ENCODE measurements at places on chromosomes 13 and 19.

- DNase-seq, result peak; percentile 40
Observed at GRCh38 chr19:49512970-49513745, 697 bp downstream of the FCGRT start.

DNA sequence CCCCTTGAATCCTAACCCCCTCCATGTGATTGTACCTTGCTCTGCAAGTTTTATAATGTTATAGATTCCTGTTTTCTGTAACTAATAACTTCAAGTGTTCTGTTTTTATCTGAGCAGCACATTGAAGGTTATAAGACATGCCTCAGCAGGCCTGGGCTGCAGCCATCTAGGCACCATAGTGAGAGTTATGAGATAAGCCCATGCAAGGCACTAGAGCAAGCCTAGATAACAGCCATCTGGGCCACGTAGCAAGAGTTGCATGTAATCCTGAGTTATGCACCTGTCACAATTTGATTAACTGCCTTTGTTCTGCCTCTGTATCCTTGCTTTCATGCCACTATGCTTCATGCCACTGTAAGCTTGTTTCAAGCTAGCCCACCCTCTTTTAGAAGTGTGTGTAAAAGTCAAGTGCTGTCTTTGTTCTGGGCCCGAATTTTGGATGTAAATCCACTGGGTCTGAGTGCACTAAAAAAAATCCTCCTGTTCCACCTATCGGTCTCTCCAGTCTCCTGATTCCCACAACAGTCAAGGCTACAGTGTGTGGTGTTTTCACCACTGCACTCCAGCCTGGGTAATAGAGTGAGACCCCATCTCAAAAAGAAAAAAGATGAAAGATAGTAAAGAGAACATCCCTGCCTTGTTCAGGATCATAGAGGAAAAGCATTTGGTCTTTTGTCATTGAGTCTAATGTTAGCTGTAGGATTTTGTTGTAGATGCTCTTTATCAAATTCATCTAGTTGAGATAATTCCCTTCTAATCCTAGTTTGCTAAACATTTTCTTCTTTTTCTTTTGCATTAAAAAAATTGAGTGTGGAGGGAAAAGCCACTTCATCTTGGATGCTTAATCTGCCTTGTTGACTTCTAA, 16.0 kb upstream of the KBTBD6 start:
- no peak for DNase-seq

- DNase-seq, result no peak
Observed at GRCh38 chr19:1235625-1236538, 1.9 kb downstream of the CBARP start.

DNA sequence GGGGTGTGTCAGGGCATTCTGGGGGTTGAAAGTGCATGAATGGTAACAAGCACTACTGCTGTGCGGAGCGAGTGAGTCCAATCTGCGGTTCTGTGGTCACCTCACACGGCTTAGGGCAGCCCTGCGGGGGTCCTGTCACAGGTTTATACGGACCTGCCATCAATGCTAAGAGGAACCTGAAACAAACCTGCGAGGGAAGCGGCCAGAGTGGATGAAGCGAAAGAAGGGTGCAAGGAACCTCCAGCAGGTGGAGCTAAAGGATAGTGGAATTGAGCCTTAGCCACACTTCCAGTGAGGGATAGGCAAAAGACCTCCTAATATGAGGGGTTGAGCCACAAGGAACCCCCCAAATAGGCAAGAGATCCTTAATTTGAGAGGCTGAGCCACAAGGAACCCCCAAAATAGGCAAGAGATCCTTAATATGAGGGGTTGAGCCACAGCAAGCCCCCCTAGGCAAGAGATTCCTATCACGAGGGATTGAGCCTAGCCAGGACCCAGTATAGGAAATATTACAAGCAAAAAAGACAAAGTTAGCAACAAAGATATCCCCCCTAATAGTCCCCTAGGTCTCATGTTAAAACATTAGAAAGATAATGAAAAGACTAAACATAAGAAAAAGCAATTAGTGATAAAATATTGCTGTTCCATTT, 6.3 kb upstream of the ZNF69 start:
- DNase-seq, result peak; percentile 18

- DNase-seq, result no peak
Observed at GRCh38 chr13:19860884-19861655, 2.4 kb downstream of the ZMYM5 start.

DNA sequence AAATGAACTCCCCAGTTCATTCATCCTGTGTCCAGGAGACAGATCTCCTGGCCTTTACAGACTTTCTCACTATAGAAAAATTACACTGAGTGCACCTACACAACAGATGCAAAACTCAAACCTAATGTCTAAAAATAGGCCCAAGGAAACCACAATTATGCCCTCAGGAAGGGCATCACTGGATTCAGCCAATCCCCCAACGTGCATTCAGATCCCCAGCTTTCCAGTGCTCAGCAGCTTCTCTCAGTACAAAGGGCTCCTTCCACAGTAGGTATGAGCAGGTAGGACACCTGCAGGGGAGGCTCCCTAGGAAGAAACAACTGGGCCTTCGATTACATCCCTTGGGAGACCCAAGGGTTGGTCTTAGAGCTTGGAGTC, 2.1 kb downstream of the ZNF709 start:
- no peak for DNase-seq

- no peak for DNase-seq
Observed at GRCh38 chr13:114059428-114059827, 73.0 kb downstream of the RASA3 start.

- DNase-seq, result no peak
Observed at GRCh38 chr13:91565296-91565695, 166.9 kb downstream of the GPC5 start.

DNA sequence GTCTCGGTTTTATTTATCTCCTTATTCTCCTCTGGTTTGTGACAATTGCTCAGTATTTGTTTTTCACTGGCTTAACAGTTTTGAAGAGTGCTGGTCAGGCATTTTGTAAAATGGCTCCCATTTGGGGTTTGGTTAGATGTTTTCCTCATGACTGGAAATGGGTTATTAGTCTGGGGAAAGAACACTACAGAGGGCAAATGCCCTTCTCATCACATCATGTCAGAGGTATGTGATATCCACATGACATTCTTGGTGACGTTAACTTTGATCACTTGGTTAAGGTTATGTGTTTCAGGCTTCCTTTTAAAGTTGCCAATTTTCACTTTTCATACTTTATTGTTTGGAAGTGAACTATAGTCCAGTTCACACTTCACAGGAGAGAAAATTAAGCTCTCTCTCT, 74.8 kb upstream of the KLHL1 start:
- DNase-seq, result no peak

DNA sequence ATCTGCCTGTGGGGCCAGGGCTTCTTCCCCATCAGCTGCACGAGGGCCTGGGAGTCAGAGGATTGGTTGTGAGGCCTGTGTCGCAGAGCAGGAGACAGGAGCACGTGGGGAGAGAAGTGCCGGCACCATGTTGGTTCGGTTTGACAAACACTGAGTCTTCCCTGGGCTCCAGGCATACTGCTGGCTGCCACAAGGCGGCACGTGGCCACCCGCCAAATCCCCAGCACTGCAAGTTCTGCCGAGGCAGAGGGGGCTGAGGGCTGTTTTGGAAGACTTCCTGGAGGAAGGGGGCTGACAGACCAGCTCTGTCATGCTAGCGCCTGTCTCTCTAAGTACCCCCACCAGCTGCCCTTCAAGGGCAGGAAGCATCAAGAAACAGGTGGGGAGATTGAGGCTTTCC, 9.5 kb downstream of the SHANK1 start:
- no peak for DNase-seq

DNA sequence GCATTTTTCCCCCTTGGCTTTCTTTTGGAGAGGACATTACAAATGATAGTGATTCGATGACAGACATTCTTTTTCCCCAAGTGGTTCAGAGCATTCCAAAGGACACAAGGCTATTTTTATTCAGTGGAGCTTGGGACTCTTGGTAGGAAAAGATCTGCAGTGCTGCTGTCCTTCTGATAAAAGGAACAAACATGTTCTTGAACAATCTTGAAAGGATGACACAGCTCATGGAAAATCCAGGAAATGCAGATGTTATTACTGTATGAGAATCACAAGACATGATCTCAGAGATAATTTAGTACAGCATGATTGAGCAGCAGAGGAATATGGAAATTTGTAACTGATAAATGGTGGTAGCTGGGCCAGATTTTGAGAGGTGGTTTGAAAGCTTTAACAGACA, 96.2 kb upstream of the RFC3 start:
- no peak for DNase-seq

GRCh38 chr19:13613447-13613846, 107.2 kb upstream of the CACNA1A start:
- DNase-seq, result no peak

DNA sequence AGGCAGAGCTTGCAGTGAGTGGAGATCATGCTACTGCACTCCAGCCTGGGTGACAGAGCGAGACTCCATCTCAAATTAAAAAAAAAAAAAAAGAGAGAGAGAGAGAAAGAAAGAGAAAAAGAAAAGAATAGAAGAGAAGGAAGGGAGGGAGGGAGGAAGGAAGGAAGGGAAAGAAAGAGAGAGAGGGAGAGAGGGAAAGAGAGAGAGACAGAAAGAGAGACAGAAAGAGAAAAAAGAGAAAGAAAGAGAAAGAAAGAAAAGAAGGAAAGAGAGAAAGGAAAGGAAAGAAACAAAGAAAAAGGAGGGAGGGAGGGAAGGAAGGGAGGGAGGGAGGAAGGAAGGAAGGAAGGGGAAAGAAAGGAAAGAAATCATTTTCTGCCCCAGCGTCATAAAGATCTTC, 7.0 kb upstream of the UNC13A start:
- DNase-seq, result no peak

DNA sequence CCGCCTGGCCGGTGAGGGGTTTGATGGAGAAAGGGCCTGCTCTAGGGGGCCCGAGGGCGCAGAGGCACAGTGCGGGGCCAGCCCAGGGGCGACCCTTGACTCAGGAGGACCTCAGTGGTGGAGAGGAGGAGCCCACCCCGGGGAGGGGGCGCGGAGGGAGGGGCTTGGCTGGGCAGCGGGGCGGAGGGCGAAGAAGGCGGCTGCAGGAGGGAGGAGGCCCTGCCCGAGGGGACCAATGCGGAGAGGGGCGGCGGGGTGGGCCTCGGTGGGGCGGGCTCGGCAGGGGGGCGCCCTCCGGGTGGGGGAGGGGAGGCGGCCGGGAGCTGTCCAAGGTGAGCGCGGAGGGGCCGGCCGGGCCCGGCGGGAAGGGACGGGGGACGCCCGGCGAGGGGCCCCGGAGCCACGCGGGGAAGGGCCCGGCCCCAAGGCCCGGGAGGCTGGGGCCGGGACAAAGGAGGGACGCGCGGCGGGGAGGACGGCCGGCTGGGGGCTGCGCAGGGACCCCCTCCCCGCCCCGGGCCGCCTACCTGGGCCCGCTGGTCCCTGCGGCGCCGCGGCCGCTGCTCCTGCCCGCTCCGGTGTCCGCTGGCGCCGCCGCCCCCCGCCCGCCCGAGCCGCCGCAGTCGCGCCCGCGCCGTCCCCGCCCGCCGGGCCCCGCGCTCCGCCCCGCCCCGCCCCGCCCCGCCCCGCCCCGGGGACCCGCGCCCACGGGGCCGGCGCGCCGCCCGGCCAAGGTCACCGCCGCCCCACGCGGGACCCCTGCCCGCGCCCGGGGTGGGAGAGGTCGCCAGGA, at the start of gene DIRAS1:
DIRAS1 (minus strand) TSS at position 596 of the 793 bp plus-strand sequence. CDS start 3,566 bp downstream, outside the sequence.
- DNase-seq, result no peak

GRCh38 chr13:64770743-64771142, 2459.4 kb downstream of the PCDH9 start:
- no peak for DNase-seq

- DNase-seq, result no peak
Observed at GRCh38 chr13:108597943-108598342, 31.5 kb upstream of the MYO16 start.

GRCh38 chr13:45447050-45447661, 17.6 kb upstream of the COG3 start:
- DNase-seq, result no peak

DNA sequence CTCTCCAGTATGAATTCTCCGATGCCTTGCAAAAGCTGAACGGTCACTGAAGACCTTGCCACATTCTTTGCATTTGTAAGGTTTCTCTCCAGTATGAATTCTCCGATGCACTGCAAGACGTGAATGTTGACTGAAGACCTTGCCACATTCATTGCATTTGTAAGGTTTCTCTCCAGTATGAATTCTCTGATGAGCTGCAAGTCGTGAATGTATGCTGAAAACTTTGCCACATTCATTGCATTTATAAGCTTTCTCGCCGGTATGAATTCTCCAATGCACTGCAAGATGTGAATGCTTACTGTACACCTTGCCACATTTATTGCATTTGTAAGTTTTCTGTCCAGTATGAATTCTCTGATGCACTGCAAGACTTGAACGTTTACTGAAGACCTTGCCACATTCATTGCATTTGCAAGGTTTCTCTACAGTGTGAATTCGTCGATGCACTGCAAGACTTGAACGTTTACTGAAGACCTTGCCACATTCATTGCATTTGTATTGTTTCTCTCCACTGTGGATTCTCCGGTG, 20.0 kb upstream of the ZNF841 start:
- DNase-seq, result no peak

DNA sequence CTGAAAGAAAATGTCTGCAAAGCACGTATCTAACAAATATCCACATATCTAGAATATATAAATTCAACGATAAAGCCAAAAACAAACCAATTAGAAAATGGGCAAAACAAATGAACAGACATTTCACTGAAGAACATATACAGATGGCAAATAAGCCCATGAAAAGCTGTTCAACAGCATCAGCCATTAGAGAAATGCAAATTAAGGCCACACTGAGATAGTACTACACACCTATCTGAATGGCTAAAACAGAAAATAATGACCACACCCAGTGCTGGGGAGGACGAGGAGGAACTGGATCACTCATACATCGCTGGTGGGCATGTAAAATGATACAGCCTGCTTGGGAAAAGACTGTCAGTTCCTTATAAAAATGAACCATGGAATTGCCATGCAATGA, 32.0 kb downstream of the PDCD5 start:
- DNase-seq, result no peak

DNA sequence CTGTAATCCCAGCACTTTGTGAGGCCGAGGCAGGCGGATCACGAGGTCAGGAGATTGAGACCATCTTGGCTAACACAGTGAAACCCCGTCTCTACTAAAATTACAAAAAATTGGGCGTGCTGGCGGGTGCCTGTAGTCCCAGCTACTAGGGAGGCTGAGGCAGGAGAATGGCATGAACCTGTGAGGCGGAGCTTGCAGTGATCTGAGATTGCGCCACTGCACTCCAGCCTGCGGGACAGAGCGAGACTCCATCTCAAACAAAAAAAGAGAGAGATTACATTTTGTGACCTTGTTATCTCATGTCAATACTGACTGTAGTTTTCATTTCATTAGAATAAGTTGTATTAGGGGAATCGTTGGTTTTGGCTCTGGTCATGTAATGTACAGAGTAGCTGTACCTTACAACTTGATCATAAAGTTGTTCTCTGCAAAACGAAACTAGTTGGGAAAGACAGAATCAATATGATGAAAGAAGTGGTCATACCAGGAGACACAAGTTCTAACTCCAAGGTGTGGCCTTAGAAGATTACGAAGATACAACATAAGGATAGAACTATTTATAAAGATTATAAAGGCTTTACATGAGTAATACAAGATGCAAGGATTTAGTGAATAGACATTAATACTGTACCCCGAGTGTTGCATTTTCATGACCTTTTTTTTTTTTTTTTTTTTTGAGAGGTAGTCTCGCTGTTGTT, 15.3 kb downstream of the TMEM38A start:
- DNase-seq, result no peak

DNA sequence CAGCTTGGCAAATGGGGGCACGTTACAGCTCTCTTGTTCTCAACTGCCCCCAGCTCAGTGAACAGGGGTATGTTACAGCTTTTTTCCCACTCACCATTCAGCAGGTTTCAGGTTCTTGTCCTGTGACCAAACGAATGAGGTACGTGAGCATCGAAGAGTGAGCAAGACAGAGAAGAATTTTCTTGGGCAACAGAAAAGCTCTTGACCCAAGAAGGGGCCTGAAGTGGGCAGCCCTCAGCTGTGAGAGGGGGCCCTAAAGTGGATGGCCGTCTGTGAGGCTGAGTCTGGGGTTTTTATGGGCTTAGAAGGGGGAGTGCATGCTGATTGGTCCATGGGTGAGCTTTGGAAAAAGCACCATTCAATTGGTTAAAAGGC, 21.4 kb downstream of the CCDC70 start:
- DNase-seq, result no peak
